ENCODE measurements at places on chromosomes 4 and X. TPM values are rescaled to one million over a fixed set of nuclear protein-coding genes. Genes with fewer than 3 reads are reported as not detected.

TRIM61 gene
- not detected for total RNA-seq

CTAG2 gene
- total RNA-seq = not detected

SRPX2 gene
- 11.0 TPM for total RNA-seq

- no peak for DNase-seq
Observed at GRCh38 chr4:101967697-101968346, 177.3 kb downstream of the BANK1 start.

DNA sequence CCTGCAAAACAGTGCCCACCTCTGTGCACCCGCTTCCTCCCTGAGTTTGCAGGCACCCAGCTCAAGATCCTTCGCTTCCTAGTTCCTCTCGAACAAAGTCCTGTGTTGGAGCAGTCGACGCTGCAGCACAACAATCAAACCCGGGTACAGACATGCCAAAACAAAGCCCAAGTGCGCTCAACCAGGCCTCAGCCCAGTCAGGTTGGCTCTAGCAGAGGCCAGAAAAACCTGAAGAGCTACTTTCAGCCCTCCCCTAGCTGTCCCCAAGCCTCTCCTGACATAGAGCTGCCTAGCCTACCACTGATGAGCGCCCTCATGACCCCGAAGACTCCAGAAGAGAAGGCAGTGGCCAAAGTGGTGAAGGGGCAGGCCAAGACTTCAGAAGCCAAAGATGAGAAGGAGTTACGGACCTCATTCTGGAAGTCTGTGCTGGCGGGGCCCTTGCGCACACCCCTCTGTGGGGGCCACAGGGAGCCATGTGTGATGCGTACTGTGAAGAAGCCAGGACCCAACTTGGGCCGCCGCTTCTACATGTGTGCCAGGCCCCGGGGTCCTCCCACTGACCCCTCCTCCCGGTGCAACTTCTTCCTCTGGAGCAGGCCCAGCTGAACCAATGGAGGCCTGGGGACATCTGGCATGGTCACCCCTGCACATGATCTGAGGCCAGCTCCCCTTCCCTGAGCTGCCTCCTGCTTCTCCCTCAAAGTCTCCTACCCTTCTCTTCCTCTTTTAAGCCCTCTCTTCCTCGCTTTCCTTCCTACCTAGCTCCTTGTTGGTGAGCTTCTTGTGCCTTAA lies 6.9 kb downstream of the APEX2 start:
- DNase-seq = no peak

- no peak for DNase-seq
Observed at GRCh38 chr4:42399393-42399792, 2.1 kb downstream of the SHISA3 start.

- DNase-seq = no peak
Observed at GRCh38 chr4:90118527-90119195, 8.5 kb upstream of the CCSER1 start.

- no peak for DNase-seq
Observed at GRCh38 chrX:72041871-72042851, 89.6 kb downstream of the RTL5 start.

- DNase-seq = peak; percentile 77
Observed at GRCh38 chr4:163063891-163064290, 102.8 kb downstream of the NAF1 start.

DNA sequence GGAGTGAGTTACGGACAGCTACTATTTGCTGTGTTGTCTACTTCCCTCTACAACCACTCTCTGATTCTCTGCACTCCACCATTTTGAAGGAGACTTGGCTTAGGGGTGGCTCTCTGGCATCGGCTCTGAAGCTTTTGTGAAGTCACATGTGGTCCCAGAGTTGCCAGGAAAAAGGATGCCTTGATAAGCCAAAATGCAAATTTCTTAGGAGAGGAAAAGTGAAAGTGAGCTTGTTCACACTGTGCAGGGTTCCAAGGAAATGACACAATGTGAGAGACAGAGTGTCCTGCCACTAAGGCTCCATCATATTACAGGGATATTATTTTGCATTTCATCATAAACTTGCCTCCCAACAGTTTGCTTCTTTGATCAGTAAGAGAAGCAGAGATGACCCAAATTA lies 7.2 kb downstream of the PHOX2B start:
- no peak for DNase-seq

All from RPMI7951 (cell line).